CD8-positive, alpha-beta memory T cell (primary cell): ENCODE measurements at places on chromosomes 3 and 15.
A peak's percentile ranks its signal among the peaks of the same experiment; 100 is the strongest.

- H3K36me3 ChIP-seq = no peaks in the 10 kb centered on the region
- H3K4me1 ChIP-seq = no peaks in the 10 kb centered on the region
- H3K4me3 ChIP-seq = no peak overlapping the region
- no peaks in the 10 kb centered on the region for H3K27me3 ChIP-seq
- DNase-seq = no peak
- H3K27ac ChIP-seq = no peak overlapping the region
These were observed 20.6 kb upstream of the HHATL start for GRCh38 chr3:42723219-42723618.

- H3K27ac ChIP-seq = no peak overlapping the region
- no peaks in the 10 kb centered on the region for H3K27me3 ChIP-seq
- H3K4me3 ChIP-seq = no peak overlapping the region
- no peak for DNase-seq
- H3K4me1 ChIP-seq = no peaks in the 10 kb centered on the region
These were observed 31.5 kb upstream of the IMPG2 start for GRCh38 chr3:101351829-101352228.

GRCh38 chr15:96599268-96599667, 268.8 kb downstream of the NR2F2 start:
- H3K4me3 ChIP-seq = no peak overlapping the region
- H3K27me3 ChIP-seq = no peaks in the 10 kb centered on the region
- H3K36me3 ChIP-seq = no peaks in the 10 kb centered on the region
- no peak for DNase-seq
- no peaks in the 10 kb centered on the region for H3K4me1 ChIP-seq
- no peak overlapping the region for H3K27ac ChIP-seq

- no peak overlapping the region for H3K4me3 ChIP-seq
- no peak for DNase-seq
- H3K4me1 ChIP-seq = no peaks in the 10 kb centered on the region
- H3K36me3 ChIP-seq = no peaks in the 10 kb centered on the region
These were observed 302.6 kb downstream of the POLQ start for GRCh38 chr3:121243208-121243607.

DNA sequence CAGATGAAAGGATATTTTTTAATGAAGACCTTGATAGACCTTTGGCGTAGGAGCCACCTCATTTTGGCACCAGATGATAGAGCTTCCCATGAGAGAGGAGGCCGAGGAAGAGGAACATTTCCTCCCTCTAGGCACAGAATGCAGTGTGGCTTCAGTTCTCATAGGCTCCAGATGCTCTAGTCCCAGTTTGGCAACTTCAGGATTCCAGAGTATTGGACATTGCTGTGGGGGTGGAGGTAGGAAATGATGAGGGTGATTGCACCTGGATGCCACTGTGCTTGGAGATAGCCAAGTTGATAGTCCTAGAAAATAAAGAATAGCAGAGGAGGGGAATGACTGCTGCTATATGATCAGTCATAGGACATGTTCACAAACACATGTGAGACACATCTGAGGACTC, 58.3 kb upstream of the KY start:
- H3K27me3 ChIP-seq = no peaks in the 10 kb centered on the region
- DNase-seq = no peak
- H3K36me3 ChIP-seq = no peaks in the 10 kb centered on the region

DNA sequence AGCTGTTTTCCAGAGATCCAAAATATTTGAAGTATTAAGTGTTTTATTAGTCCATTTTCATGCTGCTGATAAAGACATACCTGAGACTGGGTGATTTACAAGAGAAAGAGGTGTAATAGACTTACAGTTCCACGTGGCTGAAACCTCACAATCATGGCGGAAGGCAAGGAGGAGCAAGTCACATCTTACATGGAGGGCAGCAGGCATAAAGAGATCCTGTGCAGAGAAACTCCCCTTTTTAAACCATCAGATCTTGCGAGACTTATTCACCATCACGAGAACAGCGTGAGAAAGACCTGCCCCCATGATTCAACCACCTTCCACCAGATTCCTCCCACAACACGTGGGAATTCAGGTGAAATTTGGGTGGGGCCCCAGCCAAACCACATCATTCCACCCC, 82.0 kb downstream of the KY start:
- no peaks in the 10 kb centered on the region for H3K27me3 ChIP-seq
- H3K4me3 ChIP-seq = no peak overlapping the region
- no peak overlapping the region for H3K27ac ChIP-seq
- DNase-seq = no peak
- no peaks in the 10 kb centered on the region for H3K36me3 ChIP-seq
- no peaks in the 10 kb centered on the region for H3K4me1 ChIP-seq

DNA sequence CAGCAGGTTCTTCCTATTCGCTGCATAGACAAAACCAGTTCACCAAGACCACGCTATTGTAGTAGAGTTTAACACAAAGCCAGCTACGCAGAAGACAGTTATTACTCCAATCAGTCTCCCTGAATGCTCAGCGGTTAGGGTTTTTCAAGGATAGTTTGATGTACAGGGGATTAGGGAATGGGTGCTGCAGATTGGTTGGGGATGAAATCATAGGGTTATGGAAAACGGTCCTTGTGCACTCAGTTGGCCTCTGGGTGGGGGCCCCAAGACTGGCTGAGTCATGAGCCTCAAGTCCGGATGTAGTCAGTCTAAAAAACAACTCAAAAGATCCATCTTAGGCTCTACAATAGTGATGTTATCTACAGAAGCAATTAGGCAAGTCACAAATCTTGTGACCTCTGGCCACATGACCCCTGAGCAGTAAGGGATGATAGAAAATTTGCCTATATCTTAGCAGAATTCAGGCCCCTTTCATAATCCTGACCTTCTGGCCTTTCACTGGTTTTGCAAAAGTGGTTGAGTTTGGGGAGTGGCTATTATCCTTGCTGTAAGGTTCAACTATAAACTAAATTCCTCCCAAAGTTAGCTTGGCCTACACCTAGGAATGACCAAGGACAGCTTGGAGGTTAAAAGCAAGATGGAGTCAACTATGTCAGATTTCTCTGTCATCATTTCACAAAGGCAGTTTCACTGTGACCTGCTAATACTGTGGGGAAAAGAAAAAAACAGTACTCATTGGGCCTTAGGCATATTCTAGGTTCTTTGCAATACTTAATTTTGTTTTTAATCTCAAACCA, 57.7 kb downstream of the LIPC start:
- H3K4me1 ChIP-seq = peaks cover 43% of the 10 kb centered on the region
- H3K27ac ChIP-seq = no peak overlapping the region
- no peaks in the 10 kb centered on the region for H3K27me3 ChIP-seq
- no peak overlapping the region for H3K4me3 ChIP-seq
- DNase-seq = no peak
- H3K36me3 ChIP-seq = no peaks in the 10 kb centered on the region

GRCh38 chr3:27219127-27219845, 149.9 kb downstream of the NEK10 start:
- H3K4me1 ChIP-seq = no peaks in the 10 kb centered on the region
- H3K36me3 ChIP-seq = no peaks in the 10 kb centered on the region
- DNase-seq = no peak
- no peak overlapping the region for H3K27ac ChIP-seq
- no peaks in the 10 kb centered on the region for H3K27me3 ChIP-seq
- H3K4me3 ChIP-seq = no peak overlapping the region

GRCh38 chr15:55993804-55994560, 570 bp upstream of the NEDD4 start:
- H3K27me3 ChIP-seq = no peaks in the 10 kb centered on the region
- H3K36me3 ChIP-seq = no peaks in the 10 kb centered on the region
- H3K4me3 ChIP-seq = peak overlapping the region; percentile 52
- DNase-seq = no peak
- H3K27ac ChIP-seq = no peak overlapping the region

DNA sequence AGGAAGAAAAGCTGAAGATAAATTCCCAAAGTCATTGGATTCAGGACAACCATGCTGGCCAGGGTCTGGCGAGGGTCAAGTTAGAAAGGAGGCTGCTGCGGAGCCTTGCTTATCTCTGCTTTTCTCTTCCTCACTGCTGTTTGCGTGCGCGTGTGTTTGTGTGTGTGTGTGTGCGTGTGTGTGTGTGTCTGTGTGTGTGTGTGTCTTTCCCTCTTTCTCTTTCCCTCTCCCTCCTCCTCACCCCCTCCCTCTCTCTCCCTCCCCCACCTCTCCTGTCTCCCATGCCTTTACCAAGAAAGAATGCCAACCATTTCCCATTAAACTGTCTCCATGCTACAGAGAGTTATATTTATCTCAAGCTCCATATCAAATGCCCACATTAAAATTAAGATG, at the start of gene COLQ:
TSS of gene COLQ (minus strand) at position 134 of the 393 bp plus-strand sequence. CDS start at position 53, 81 bp downstream.
- H3K4me3 ChIP-seq = peak within 1 kb of the TSS; percentile 13
- H3K4me1 ChIP-seq = peaks cover 11% of the 10 kb centered on the region
- DNase-seq = no peak

GRCh38 chr3:82178291-82178690, 416.8 kb upstream of the GBE1 start:
- H3K4me3 ChIP-seq = no peak overlapping the region
- no peak overlapping the region for H3K27ac ChIP-seq
- no peak for DNase-seq
- no peaks in the 10 kb centered on the region for H3K27me3 ChIP-seq
- no peaks in the 10 kb centered on the region for H3K4me1 ChIP-seq

GRCh38 chr3:74357881-74358280, 256.6 kb downstream of the CNTN3 start:
- DNase-seq = no peak
- H3K36me3 ChIP-seq = no peaks in the 10 kb centered on the region
- no peak overlapping the region for H3K27ac ChIP-seq
- H3K4me1 ChIP-seq = no peaks in the 10 kb centered on the region

DNA sequence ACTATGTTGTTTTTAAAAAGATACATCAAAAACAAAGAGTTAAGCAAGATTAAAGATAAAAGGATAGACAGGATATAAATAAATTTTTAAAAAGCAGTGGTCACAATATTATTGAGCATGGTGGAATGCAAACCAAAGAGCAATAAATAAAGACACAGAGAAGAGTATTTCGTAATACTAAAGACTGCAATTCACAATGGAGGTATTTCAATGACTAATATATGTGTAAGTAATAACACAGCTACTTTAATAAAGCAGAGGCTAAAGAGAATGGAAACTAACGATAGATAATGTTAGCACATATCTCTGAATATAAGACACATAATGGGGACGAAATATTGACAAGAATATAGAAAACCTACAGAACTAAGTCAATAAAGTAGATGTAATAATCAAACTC, 219.6 kb downstream of the WDR72 start:
- no peak for DNase-seq
- H3K36me3 ChIP-seq = no peaks in the 10 kb centered on the region
- no peak overlapping the region for H3K27ac ChIP-seq
- no peaks in the 10 kb centered on the region for H3K4me1 ChIP-seq

- H3K27me3 ChIP-seq = no peaks in the 10 kb centered on the region
- DNase-seq = no peak
- no peak overlapping the region for H3K27ac ChIP-seq
- H3K4me1 ChIP-seq = no peaks in the 10 kb centered on the region
- H3K36me3 ChIP-seq = no peaks in the 10 kb centered on the region
These were observed 298.9 kb upstream of the RORA start for GRCh38 chr15:61527836-61528580.

DNA sequence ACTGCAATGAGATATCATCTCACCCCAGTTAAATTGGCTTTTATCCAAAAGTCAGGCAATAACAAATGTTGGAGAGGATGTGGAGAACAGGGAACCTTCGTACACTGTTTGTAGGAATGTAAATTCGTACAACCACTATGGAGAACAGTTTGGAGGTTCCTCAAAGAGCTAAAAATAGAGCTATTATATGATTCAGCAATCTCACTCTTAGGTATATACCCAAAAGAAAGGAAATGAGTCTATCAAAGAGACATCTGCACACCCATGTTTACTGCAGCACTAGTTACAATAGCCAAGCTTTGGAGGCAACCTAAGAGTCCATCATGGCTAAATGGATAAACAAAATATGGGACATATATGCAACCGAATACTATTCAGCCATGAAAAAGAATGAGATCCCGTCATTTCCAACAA, 68.0 kb upstream of the HES1 start:
- no peak overlapping the region for H3K27ac ChIP-seq
- DNase-seq = no peak
- peaks cover 10% of the 10 kb centered on the region for H3K4me1 ChIP-seq
- no peaks in the 10 kb centered on the region for H3K27me3 ChIP-seq
- H3K36me3 ChIP-seq = no peaks in the 10 kb centered on the region

GRCh38 chr3:23785097-23785645, 20.6 kb upstream of the UBE2E1 start:
- no peaks in the 10 kb centered on the region for H3K27me3 ChIP-seq
- no peak overlapping the region for H3K27ac ChIP-seq
- no peaks in the 10 kb centered on the region for H3K4me1 ChIP-seq
- no peak overlapping the region for H3K4me3 ChIP-seq

DNA sequence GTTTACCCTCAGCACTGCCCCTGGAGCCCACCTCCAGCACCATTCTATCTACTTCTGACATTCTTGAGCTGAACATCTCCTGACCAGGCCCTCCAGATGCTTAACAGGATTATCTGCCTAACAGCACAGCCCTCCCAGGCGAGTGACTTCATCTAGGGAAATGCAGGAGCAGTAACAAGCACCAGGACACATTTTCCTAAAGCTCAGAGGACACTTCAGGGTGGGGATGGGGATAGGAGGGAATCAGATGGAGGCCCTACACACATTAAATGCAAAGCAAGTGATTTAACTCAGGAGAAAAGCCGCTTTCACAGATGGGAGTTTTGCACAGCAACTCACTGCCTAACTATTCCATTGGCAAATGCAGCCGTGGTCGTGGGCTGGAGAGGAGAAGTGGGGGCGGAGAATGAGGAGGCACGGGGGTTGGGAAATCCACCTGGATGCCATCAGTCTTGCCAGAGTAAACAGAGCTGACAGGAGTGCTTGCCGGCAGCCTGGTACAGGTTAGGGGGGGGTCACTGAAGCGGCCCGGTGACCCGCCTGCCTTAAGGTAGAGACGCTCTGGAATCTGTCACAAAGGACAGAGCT, 21.3 kb upstream of the BNC1 start:
- DNase-seq = no peak
- no peaks in the 10 kb centered on the region for H3K36me3 ChIP-seq
- no peaks in the 10 kb centered on the region for H3K4me1 ChIP-seq
- no peaks in the 10 kb centered on the region for H3K27me3 ChIP-seq
- H3K4me3 ChIP-seq = no peak overlapping the region

- H3K4me3 ChIP-seq = no peak overlapping the region
- H3K27me3 ChIP-seq = no peaks in the 10 kb centered on the region
- DNase-seq = no peak
- no peak overlapping the region for H3K27ac ChIP-seq
These were observed 43.2 kb upstream of the EPHB1 start for GRCh38 chr3:134751831-134752230.

GRCh38 chr15:60003243-60004008, 685 bp upstream of the FOXB1 start:
- H3K4me1 ChIP-seq = peaks cover 41% of the 10 kb centered on the region
- H3K36me3 ChIP-seq = no peaks in the 10 kb centered on the region
- no peak overlapping the region for H3K27ac ChIP-seq
- H3K27me3 ChIP-seq = peaks cover 97% of the 10 kb centered on the region

DNA sequence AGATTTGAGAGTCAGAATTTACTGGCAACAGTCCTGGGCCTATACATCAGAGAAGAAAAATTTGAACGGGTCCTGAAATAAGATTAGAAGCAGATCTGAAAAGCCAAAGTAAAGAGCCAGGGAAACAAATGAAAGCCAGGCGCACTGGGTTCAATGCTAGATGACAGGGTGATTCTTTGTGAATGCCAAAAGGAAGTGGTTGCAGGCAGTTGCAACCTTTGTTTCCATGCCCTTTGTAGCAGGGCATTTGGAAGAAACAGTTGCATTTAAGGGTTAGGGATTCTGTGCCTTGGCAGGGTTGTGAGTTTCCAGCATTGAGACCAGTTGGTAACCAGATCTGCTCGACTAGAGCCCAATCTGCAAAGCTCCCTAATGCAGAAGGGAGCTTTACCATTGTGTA, 36.4 kb upstream of the MTHFS start:
- H3K36me3 ChIP-seq = no peaks in the 10 kb centered on the region
- peaks cover 5% of the 10 kb centered on the region for H3K4me1 ChIP-seq
- DNase-seq = no peak
- H3K4me3 ChIP-seq = no peak overlapping the region
- H3K27me3 ChIP-seq = no peaks in the 10 kb centered on the region
